ENCODE measurements at places on chromosomes 11 and 22.

DNA sequence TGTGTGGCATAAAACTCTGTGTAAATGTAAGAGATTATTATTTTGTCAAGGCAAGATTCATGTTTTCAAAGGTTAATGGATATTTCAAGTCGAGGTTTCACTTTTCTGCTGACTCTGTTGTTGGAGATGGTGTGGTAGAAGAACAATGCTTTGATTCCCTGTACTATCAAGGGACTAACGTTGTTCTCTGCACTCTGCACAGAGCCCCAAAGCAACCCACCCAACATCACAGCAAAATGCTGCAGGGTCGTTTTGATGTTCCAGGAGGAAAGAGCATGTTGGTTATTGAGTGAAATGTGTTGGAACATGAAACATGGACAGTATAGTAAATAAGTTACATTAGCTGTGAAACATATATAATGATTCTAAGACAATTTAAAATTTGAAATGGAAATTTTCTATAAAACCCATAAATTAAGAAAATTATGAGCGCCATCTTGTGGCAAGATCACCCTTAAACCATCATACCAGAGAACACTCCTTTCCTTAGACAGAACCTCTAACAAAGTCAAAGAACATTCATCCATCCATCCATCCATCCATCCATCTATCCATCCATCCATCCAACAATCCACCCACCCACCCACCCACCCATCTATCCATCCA, 164.4 kb upstream of the ZBED5 start:
- DNase-seq: no peak

GRCh38 chr11:78325274-78325781, 92.3 kb downstream of the GAB2 start:
- DNase-seq: no peak

- DNase-seq: no peak
These were observed 59.7 kb downstream of the MYH9 start for GRCh38 chr22:36327922-36328551.

- DNase-seq: no peak
These were observed 15.4 kb downstream of the SHANK2 start for GRCh38 chr11:71236836-71237475.

GRCh38 chr11:117814766-117815261, 9.7 kb downstream of the FXYD2 start:
- DNase-seq: peak; percentile 55

DNA sequence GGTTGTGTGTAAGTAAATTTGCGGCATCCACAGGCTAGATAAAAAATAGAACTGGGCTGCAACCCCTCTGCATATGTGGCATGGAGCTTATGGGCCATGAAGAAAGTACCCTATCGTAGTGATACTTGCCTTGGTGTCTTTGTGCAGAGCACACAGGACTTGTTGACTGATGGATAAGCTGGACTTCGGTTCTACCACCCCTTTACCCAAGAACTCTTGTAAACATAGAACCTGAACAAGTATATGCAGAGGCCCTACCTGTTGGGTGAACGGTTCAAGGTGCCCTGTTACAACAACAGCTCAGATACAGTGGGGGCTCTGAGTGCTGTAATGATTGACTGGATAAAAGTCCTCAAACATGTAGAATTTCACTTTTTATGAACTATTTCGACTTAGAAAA, 3.0 kb upstream of the LGR4 start:
- no peak for DNase-seq

DNA sequence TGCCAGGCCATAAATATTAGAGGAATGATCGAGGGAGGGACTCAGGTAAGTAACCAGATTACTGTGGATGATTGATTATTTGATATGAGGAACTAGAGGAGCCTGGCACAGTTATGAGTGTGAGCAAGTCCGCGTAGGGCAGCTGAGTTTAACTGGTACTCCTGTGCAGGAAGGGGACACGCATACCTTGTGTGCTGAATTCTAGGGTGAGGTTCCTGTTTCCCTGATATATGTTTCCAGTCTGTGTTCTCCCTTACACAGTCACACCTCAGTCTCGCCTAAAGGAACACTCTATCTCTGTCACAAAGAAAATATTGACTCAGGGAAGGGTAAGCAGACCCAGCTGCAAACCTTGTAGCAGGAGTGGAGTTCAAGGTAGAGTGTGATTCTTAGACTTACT, 17.4 kb downstream of the SGSM3 start:
- no peak for DNase-seq

GRCh38 chr11:114784891-114785290, 106.6 kb downstream of the NXPE2 start:
- DNase-seq: no peak

GRCh38 chr11:134542401-134543165, 130.5 kb upstream of the B3GAT1 start:
- DNase-seq: no peak

Data from activated T-cell treated with anti-CD3 and anti-CD28 coated beads for 24 hours (primary cell).